Fibroblast of skin of left quadriceps (primary cell): ENCODE measurements at places on chromosomes 5 and 9.

DNA sequence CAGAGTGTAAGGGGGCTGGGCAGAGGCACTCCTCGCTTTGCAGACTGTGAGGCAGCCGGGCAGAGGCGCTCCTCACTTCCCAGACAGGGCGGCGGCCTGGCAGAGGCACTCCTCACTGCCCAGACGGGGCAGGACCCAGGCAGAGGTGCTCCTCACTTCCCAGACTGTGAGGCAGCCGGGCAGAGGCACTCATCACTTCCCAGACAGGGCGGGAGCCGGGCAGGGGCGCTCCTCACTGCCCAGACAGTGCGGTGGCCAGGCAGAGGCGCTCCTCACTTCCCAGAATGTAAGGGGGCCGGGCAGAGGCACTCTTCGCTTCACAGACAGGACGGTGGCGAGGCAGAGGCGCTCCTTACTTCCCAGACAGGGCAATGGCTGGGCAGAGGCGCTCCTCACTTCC, 442.5 kb downstream of the SPATA31D1 start:
- no peak for DNase-seq

DNA sequence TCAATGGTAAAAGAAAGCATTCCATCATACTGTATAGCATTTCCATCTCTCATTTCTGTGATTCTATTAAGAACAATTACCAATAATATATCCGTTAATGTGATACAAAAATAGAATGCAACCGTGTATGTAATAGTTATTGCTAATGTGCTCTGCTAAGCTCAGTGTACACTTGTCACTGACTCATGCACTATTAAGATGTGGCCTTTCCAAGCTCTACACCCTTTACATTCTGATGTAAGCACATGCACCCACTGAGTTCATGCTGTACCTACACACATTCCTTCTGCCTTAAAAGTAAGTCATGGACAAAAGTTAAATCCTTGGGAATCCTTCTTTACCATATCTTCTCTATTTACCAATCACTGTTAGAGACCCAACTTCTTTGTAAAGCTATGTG, 319.1 kb downstream of the ZSWIM6 start:
- DNase-seq, result no peak

GRCh38 chr5:27315363-27316270, 277.2 kb upstream of the CDH9 start:
- peak; percentile 83 for DNase-seq

DNA sequence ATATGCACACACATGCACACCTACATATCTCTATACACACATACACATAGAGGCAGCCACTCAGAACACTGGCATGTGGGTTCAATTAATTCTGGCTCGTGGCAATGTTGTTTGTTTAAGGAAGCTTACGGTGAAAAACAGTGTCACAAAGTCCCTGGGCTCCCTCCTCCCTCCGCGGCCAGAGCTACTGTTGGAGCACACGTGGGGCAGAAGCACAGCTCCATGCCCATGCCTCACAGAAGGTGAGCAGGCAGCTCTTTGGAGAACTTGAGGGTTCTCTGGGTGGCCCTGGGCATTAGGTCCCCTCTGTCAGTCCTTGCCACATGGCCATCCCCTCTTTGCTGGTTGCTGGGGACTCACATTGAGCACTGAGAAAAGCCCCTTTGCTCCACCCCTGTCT, 107.5 kb downstream of the GADD45G start:
- DNase-seq, result no peak

DNA sequence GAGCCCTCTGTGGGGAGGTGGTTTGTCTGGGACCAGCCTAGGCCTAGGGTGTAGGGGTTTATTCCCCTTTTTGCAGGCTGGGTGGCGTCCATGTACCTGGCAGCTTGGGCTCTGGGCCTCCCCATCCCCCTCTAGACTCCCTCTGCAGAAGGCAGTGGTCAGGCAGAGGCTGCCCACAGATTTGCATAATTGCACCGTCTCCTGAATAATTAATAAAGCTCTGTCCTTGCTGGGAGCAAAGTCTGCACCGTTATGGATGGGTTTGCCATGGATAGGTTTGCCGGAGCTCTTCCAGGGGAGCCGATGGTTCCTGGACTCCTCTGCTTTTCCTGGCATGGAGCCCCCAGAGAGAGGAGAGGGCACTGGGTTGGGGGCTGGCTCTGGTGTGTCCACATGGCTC, 60.4 kb downstream of the DAB2IP start:
- no peak for DNase-seq

DNA sequence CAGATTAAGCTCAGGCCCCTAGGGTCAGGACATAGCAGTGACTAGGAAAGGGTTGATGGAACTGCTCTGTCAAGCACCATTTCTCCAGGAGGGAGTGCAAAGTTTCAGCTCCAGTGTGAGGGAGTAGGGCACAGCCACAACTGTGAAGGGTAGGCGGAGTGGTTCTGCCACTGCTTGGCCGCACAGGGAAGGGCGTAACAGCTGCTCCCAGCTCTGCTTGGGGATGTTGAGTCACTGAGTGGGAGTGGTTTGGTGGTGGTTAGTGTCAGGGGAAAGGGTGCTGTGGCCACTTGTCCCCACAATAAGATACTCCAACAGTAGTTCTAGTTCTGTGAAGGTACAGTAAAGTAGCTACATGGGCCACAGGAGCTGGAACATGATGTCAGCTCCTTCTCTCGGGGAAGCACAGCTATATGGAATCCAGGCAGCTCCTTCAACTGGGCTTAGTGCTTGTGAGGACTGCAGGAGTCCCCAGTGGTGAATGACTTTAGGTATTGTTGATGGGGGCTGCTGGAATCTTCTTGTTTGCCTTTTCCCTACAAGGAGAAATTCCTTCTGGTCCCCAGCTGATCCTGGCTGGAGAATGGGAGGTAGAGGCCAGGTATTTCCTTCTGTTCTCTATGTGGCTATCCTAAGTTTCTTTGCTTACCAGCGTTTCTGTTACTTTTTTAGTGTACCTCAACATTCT, 314.5 kb downstream of the SPATA31D1 start:
- DNase-seq, result no peak

- no peak for DNase-seq
These were observed 49.0 kb upstream of the RIC1 start for GRCh38 chr9:5579881-5580280.

DNA sequence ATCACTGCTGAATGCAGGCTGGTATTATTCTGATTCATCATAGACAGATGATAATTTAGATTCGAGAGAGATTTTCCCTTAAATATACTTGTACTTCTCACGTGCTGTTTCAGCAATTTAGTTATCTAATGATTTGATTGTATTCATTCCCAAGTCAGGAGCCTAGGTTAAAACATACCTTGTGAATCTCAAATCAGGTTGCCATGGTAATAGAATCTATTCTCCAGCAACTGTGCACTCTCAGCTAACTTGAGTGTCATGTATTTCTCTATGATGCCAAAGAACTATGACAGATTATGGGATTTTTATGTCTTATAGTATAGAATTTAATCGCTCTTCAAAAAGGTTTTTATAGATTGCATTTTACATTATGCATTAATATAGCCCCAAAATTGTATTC, 315.3 kb downstream of the GABRG2 start:
- no peak for DNase-seq

- no peak for DNase-seq
These were observed 599.3 kb upstream of the TLE4 start for GRCh38 chr9:78972303-78972999.

DNA sequence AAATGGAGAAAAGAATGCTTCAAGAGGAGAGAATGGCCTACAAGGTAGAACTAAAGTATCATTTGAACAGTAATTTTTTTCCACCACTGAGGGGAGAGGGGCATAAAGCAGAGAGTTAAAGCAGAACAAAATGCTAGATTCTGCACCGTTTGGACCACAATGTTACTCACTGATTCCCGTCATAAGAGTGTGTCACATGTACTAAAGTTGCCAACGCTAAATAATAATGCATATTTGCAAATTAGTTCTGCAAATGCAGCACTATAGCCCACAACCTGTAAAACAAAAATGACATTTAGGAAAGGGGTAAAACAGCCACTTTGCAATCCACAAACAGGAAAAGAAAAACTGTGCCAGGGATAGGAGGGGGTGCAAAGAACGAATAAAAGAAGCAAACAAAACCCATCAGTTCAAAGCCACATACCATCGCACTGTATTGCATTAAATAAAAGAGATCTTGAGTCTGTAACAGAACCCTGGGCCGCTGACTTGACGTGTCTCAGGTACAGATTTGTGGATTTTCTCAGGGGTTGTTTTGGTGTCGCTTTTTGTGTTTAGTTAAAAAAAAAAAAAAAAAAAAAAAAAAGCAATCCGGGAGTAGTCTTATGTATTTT, 7.7 kb upstream of the NFIB start:
- DNase-seq, result no peak

- no peak for DNase-seq
These were observed 75.0 kb upstream of the XPA start for GRCh38 chr9:97772145-97772544.

DNA sequence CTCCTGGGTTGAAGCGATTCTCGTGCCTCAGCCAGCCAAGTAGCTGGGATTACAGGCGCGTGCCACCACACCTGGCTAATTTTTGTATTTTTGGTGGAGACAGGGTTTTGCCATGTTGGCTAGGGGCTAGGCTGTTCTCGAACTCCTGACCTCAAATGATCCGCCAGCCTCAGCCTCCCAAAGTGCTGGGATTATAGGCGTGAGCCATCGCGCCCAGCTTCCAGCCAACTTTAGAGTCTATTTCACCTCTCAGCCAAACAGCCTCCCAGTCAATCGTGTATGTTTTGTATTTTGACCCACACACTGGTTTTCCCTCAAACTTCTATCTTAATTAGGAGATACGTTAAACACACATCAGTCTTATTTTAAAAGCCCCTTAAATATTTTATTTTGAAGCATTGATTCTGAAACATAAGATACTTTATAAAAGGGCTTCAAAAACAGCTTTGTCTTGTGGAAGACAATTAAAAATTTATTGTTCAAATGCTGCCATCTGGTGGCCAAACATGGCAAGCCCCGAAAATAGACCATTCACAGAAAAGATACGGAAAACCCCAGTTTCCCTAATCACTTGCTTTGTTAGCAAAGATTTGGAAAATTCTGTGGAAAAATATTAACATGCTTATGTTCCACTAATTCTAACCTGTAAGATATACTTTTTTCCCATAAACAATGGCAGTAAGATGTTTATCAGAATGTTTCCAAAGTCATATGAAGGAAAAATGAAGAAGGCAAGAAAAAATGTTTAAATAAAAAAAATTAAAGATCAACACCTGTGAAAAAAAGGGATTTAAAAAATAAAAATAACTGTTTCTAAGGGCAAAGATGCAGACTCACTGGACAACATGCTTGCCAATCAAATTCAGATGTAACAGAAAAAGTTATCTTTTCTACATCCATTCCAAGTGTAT, 33.1 kb downstream of the APTX start:
- peak; percentile 17 for DNase-seq

DNA sequence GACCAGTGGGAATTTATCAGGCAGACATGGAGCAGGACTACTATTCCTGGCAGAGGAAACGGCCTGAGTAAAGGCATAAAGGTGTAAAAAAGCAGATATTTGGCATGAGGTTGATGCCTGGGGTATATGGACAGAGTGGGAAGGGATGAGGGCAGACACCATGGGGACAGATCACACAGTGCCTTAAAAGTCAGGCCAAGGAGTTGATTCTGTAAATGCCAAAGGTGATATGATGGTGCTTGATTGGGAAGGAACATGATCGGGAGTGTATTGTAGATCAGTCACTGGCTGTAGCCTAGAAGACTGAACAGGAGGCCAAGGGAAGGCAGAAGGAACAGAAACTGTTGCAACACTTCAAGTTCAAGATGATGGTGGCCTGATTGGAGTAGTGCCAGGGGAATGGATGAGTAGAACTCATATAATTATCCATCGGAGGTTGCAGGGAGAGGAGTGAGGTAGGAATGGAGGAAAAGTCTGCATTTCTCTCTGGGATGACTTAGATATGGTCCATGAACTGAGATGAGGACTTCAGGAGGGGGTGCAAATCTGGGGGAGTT, 594.3 kb upstream of the KLF4 start:
- no peak for DNase-seq

- DNase-seq, result no peak
These were observed 43.6 kb downstream of the FXN start for GRCh38 chr9:69079186-69079585.

DNA sequence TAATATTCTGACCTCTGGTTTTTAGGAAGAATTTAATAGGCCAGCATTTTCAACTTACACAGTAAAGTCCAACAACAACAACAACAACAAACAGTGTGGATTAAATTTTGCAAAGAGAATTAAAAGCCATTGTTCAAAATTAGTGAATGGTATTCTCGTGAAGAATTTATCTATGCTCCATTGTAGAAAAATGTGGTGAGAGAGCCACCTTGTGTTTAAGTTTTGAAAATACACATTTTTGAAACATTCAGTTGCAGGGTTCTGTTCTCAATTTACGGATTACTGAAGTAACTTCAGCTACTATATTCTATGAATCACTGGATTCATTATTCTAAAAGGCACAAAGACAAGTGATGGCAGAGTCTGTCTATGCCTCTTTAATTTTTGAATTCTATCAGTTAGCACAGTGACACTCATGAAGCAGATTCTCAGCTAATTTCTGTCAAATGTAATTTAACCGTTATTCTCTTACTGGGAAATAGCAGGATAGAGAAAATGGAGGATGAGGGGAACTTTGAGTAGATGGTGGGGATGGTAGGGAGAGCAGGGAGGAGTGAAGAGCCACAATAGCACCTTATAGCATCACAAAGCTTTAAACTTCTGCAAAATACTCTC, 11.0 kb downstream of the CCDC152 start:
- DNase-seq, result no peak

- DNase-seq, result peak; percentile 84
These were observed 5.0 kb upstream of the RHOBTB3 start for GRCh38 chr5:95725937-95726810.

DNA sequence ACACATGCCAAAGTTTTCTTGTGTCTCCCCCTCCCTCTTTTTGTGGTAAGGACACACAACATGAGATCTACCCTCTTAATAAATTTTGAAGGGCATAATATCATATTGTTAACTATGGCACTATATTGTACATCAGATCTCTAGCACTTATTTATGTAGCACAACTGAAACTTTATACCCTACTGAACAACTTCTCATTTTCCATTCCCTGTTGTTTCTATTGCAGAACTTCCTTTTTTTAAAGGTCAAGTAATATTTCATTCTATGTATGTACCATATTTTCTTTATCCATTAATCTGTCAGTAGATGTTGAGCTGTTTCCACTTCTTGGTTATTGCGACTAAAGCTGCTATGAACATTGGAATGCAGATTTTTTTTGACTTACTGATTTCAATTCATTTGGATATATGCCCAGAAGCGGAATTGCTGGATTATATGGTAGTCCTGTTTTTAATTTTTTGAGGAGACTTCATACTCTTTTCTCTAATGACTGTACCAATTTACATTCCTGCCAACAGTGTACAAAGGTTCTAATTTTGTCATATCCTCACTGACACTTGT, 305.3 kb downstream of the PRR16 start:
- peak; percentile 95 for DNase-seq

GRCh38 chr5:67693956-67694809, 497.6 kb upstream of the CD180 start:
- DNase-seq, result no peak

DNA sequence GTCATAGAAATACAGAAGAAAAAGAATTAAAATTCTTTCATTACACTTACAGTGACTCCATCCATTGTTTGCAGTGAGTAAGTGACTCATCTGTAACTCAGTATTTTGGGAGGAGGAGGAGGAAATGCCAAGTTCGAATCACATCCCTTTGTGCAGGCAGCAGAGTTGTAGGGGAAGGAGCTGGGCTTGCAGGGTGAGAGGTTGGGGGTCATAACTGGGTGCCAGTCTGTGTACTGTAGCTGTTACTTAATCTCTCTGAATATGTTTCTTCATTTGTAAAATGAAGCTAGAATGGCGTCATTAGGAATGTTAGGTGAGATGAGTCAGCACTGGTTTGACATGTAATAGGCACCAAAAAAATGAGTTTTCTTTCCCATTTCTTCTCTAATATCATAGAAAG, 235.7 kb upstream of the ADAMTSL1 start:
- DNase-seq, result no peak

- DNase-seq, result no peak
These were observed 102.8 kb downstream of the MRPS30 start for GRCh38 chr5:44911501-44911900.
